ENCODE measurements at places on chromosomes 11 and 22. TPM values are rescaled to one million over a fixed set of nuclear protein-coding genes. Genes with fewer than 3 reads are reported as not detected.

C11orf21 gene
- not detected for total RNA-seq

CRYAB gene
- total RNA-seq: 2.2 TPM

CCDC87 gene
- 0.77 TPM for total RNA-seq

OR4A16 gene
- total RNA-seq: not detected

DAGLA gene
- 5.6 TPM for total RNA-seq

UBQLN3 gene
- total RNA-seq: not detected

ACRV1 gene
- total RNA-seq: not detected

GNB1L gene
- 9.5 TPM for total RNA-seq

DNA sequence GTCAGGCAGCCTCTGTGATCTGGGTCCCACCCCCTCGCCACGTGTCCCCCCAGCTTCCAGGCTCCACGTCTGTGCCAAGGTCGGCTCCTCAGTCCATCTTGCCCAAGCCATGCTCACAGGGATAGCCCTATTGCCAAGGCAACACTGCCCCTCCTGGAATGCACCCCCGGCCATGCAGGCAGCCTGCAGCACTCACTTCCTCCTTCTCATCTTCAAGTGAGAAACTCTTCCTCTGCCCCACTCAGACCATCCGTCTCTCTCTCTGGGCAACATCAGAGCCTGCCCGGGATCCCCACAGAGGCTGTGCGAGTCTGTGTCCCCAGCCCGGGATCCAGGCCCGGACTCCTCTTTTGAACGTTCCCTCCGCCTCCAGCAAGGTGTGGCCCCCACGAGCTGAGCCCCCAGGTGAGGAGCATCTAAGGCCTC, 852.3 kb downstream of the BRD1 start:
- no peak for DNase-seq
- H3K27me3 ChIP-seq: no peaks in the 10 kb centered on the region
- no peaks in the 10 kb centered on the region for H3K36me3 ChIP-seq
- H3K4me3 ChIP-seq: no peak overlapping the region

- H3K4me1 ChIP-seq: no peaks in the 10 kb centered on the region
- peaks cover 9% of the 10 kb centered on the region for H3K27me3 ChIP-seq
- no peak within 1 kb of the TSS for H3K4me3 ChIP-seq
These were observed at the start of gene SLC5A1 for GRCh38 chr22:32042924-32043323. SLC5A1 (plus strand) TSS chr22:32043261; CDS start chr22:32043282, 21 bp downstream.

- H3K4me3 ChIP-seq: no peak overlapping the region
- peak; percentile 33 for DNase-seq
- no peaks in the 10 kb centered on the region for H3K4me1 ChIP-seq
- peaks cover 59% of the 10 kb centered on the region for H3K27me3 ChIP-seq
These were observed 161.0 kb upstream of the B3GAT1 start for GRCh38 chr11:134572741-134573675.

DNA sequence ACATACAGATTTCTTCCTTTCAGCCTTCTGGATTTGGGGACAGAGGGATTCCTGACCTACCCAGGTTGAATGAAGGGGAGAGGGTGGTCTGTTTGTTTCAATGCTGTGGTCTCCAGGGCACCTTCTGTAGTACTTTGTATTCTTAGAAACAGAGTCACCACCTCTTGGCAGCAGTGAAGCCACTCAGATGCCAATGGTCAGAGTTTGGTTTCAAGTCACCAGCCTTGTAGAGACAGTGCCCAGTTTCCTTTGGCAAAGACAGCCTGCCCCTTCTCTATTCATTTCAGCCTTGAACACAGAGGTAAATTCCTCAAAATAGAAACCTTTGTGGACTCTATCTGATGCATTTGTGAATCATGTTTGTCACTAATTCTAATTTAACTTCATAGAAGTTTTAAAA, 111.7 kb upstream of the RASSF10 start:
- no peaks in the 10 kb centered on the region for H3K4me1 ChIP-seq
- no peak overlapping the region for H3K27ac ChIP-seq
- H3K27me3 ChIP-seq: no peaks in the 10 kb centered on the region
- no peak overlapping the region for H3K4me3 ChIP-seq

DNA sequence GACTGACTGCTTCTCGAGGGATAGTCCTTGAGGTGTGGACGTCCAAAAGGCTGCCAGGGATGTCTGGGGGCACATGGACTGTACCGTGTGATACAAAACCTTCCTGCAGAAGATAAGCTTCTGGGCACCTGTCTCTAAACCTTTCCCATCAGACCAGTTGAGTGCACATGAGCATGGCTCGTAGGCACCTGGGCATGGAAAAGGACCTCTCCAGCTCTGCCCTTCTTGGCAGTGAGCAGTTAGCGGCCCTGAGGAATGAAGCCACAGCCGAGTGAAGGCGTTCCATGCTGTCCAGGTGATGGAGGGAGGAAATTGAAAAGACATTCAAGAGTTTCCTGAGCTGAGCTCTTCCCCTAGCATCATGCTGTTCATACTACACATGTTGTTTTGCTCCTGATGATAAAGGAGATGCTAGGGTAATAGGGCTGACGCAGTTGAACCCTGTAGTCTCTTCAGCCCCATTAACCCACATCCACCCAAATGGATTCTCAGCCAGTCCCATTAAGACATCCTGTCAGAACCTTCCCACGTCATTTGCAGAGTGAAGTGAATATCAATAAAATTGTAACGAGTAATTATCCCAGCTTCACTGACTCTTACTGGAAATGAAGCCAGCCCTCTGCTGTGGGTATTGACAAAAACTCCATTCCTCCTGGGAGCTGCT, 138.6 kb downstream of the KIRREL3 start:
- H3K36me3 ChIP-seq: no peaks in the 10 kb centered on the region
- DNase-seq: peak; percentile 30
- no peak overlapping the region for H3K27ac ChIP-seq
- peaks cover 47% of the 10 kb centered on the region for H3K27me3 ChIP-seq

- H3K36me3 ChIP-seq: peaks cover 42% of the 10 kb centered on the region
- H3K4me1 ChIP-seq: peaks cover 4% of the 10 kb centered on the region
- H3K27me3 ChIP-seq: no peaks in the 10 kb centered on the region
- peak; percentile 94 for DNase-seq
These were observed 1.5 kb downstream of the CHEK1 start for GRCh38 chr11:125626288-125626950.

DNA sequence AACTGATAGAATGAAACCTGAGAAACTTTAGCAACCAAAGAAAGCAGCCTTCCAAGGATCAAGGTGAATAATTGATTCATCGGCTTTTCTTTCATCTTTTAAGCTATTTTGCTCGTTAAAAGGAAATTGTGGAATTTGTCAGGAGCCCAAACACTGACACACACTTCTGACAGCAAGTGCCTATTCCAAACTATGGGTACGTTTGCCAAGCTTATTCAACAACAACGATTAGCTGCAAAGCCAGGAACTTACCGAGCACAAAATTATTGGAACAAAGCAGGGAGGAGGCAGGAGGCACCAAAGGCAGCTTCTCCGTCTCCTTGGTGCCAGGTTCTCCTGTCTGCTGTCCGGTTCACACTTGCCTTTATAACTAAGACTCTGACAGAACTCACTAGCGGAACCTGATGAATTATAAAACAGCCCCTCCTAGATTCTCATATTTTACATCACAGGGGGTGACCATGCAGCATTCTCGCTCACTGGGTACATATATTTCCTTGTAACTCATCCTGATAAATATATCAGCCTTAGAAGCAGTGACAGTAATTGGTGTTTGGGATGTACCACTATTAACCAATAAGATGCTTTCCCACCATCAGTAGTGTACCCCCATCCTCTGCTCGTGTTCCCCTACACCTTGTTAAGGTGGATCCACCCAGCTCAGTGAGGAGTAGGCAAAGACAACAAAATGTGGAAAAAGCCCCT, 395.9 kb upstream of the CCDC90B start:
- H3K27me3 ChIP-seq: peaks cover 11% of the 10 kb centered on the region
- peaks cover 11% of the 10 kb centered on the region for H3K4me1 ChIP-seq
- peak overlapping the region; percentile 52 for H3K27ac ChIP-seq
- no peak overlapping the region for H3K4me3 ChIP-seq
- no peak for DNase-seq
- no peaks in the 10 kb centered on the region for H3K36me3 ChIP-seq

DNA sequence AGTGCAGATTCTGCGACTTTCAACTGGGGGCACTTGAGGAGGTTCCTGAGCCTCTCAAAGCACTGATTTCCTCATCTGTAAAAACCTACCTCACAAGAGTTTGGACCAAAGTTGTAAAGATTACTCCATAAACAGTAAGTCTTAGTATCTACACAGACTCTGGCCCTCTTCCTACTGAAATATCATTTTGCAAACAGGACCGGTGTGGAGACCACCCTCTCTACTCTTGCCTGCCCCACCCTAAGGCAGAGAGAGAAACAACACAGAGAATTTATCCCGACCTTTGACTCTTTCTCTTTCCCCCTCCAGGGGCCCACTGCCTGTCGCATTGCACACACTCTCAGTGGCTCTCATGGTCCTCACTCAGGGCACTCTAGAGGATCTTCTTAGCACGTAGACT, 117.9 kb upstream of the LDLRAD3 start:
- H3K27ac ChIP-seq: no peak overlapping the region
- H3K36me3 ChIP-seq: no peaks in the 10 kb centered on the region
- no peak overlapping the region for H3K4me3 ChIP-seq
- DNase-seq: peak; percentile 13
- no peaks in the 10 kb centered on the region for H3K27me3 ChIP-seq

DNA sequence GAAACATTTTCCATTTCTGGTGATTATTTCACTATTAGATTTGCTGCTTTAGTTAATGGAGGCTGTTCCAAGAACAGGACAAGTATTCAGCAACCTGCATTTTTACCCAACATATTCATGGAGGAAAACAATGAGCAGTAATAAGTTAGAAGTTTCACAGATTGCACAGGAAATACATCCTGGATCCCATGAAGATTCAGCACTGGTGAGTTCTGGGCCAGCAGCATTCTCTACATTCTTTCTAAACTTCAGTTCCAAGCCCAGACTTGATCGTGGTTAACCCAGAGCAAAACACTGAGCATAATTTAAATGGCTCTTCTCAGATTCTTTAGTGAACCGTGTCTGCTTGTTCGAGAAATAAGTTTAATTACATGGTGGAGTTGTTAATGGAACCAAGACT, 3.8 kb downstream of the FJX1 start:
- H3K4me3 ChIP-seq: no peak overlapping the region
- no peaks in the 10 kb centered on the region for H3K36me3 ChIP-seq
- no peaks in the 10 kb centered on the region for H3K4me1 ChIP-seq

Measured in endodermal cell (in vitro differentiated cells).